Stimulated activated CD8-positive, alpha-beta memory T cell treated with anti-CD3 and anti-CD28 coated beads, Interleukin-7, amount 100 ng/mL, for 4 hours (primary cell): ENCODE measurements at places on chromosomes 7 and 10.

- no peak for DNase-seq
These were observed 72.1 kb downstream of the EEPD1 start for GRCh38 chr7:36224934-36225858.

GRCh38 chr7:42107484-42108240 lies 129.3 kb downstream of the GLI3 start:
- no peak for DNase-seq

- DNase-seq: no peak
These were observed 199.8 kb downstream of the AHR start for GRCh38 chr7:17498230-17498629.

DNA sequence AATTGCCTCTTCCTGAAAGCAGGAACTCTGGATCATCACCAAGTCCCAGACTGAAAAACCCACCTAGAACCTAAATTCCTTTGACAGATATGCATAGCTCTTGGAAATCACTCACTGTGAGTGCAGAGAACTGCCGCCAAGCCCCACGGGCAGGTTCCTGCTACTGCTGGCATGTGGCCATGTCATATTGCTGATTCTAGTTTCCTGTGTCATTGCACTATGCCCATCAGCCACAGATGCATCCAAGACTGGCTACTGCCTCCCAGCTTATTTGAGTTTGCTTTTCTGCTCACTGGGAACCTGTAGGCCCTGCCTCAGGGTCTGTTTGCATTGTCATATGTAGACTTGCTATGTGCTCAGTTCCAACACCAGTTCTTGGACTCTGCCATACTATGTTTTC lies 786.0 kb downstream of the GRID1 start:
- no peak for DNase-seq

GRCh38 chr10:48439031-48439430 lies 132.6 kb downstream of the MAPK8 start:
- DNase-seq: no peak

DNA sequence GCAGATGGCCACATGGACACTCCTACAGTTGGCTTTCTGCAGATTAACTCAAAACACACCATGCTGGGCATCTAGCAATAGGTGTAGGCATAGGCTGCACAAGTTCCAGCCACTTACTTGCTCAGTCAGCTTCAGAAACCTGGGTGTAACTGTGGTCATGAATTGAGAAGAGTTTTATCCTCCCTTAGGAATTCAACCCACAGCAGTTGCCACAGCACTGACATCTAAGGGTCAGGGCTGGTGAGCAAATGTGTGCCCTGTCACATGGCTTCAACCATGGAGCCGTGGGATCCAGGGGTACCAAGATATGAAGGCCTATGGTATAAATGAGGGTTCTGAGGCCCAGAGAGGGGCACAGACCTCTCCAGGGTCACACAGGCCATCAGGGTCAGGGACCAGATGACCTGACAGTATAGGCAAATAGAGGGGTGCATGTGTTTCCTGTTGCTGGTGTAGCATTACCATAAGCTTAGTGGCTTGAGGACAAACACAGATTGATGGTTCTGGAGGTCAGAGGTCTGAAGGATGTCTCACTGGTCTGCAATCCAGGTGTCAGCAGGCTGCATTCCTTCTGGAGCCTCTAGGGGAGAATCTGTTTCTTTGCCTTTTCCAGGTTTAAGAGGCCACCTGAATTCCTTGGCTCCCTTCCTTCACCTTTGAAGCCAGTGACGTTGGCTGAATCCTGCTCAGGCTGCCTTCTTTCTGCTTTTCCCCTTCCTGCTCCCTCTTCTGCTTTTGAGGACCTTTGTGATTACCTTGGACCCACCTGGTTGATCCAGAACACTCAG lies 24.1 kb downstream of the MINDY4 start:
- DNase-seq: no peak

DNA sequence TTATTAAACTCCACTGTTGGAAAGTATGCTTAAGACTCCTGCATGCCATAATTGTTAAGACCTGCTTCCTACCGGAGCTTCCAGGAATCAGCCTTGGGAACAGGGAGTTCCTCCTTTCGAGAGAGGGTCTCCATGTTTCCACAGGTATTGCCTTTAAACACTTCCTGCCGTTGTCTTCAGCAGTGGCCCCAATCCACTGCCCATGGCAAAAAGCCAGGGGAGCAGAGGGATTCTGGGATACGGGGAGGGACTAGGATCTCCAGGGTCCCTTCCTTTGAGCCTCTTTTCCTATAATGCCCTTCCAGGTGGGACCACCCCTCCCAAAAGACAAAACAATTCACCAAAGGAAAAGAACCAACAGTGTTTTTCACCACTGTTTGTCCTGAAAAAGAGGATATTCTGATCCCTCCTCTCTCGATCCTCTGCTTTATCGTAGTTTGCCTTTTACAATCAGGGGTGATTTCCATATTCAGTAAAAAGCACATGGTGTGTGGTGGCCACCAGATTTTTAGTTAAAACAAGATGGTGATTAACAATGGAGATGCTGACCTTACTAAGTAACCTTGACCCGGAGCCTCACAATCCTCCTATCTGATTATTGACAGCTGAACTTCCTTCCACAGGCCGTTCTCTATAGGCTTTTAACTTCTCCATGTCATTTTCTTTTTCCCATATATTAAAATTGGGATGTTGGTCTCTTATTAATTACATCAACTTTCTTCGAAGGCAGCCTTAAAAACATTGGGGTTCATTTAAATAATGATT lies 36.0 kb downstream of the LRRC72 start:
- no peak for DNase-seq

GRCh38 chr7:127768241-127768640 lies 116.2 kb downstream of the SND1 start:
- DNase-seq: no peak

DNA sequence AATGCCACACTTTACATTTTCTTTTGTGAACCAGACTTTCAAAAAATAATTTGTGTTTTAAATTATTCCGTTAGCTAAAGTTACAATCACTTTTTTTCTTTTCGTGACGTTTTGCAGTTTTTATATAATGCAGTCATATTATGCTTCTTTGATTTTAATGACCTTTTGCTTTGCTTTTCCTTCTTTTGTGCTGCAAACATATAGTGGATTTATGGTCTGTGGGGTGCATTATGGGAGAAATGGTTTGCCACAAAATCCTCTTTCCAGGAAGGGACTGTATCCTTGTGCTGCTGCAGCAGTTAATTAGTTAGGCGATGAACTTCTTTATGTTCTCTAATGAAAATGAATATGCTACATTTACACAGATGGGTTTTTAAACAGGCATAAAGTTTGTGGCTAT lies 117.4 kb downstream of the MAPK8 start:
- no peak for DNase-seq

- no peak for DNase-seq
These were observed 107.5 kb upstream of the KIF5B start for GRCh38 chr10:32163762-32164148.

DNA sequence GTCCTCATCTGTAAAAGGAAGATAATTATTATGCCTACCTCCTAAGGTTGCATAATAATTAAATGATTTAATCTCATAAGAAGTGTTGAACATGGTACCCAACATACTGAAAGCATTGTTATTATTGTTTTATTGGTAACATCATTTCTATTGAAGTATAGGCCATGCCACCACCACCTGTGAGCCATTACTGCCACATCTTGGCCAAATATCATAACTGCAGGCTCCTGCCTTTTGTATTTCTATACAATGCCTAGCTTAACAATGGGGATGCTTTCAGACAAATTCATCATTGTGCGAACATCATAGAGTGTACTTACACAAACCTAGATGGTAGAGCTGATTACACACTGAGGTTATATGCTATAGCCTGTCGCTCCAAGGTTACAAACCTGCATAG lies 61.1 kb upstream of the NPSR1 start:
- no peak for DNase-seq

GRCh38 chr10:44398747-44399658 lies 14.1 kb upstream of the CXCL12 start:
- no peak for DNase-seq

GRCh38 chr7:134545380-134545779 lies 3.5 kb upstream of the AKR1B15 start:
- DNase-seq: no peak

- no peak for DNase-seq
These were observed 68.9 kb downstream of the FAM53B start for GRCh38 chr10:124675261-124675660.

- no peak for DNase-seq
These were observed 239.1 kb downstream of the ZMYND11 start for GRCh38 chr10:374354-374753.

GRCh38 chr10:92846854-92847201 lies 1.5 kb upstream of the EXOC6 start:
- DNase-seq: no peak

DNA sequence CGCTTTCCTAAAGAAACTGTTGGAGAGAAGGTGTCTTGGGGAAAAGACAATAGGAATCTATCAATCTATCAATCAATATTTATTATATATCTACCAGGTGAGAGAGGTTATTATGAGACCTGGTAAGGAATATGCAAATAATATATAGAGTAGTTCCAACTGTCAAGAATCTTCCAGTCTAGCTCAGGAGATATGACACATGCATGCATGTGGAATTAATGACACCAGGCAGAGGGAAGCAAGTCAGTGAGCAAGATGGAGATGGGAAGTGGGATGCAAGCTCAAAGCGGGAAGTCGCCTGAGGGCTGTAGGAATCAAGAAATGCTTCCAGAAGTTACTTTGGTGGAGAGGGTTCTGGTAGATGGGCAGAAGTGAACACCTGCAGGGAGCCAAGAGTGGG lies 187.4 kb upstream of the NRP1 start:
- no peak for DNase-seq

DNA sequence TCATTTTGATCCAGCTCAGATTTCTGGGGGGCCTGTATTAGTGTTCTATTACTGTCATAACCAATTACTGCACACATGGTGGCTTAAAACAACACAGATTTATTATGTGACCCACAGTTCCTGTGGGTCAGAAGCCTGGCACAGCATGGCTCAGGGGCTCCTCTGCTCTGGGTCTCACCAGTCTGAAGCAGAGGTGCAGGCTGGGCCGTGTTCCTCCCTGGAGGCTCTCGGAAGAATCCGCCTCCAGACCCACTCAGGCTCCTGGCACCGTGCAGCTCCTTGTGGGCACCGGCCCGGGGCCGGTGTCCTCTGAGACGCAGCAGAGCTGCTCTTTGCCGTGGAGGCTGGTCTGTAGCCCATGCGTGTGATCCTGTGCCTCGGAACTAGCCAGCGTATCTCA lies 61.5 kb downstream of the RAMP3 start:
- no peak for DNase-seq

DNA sequence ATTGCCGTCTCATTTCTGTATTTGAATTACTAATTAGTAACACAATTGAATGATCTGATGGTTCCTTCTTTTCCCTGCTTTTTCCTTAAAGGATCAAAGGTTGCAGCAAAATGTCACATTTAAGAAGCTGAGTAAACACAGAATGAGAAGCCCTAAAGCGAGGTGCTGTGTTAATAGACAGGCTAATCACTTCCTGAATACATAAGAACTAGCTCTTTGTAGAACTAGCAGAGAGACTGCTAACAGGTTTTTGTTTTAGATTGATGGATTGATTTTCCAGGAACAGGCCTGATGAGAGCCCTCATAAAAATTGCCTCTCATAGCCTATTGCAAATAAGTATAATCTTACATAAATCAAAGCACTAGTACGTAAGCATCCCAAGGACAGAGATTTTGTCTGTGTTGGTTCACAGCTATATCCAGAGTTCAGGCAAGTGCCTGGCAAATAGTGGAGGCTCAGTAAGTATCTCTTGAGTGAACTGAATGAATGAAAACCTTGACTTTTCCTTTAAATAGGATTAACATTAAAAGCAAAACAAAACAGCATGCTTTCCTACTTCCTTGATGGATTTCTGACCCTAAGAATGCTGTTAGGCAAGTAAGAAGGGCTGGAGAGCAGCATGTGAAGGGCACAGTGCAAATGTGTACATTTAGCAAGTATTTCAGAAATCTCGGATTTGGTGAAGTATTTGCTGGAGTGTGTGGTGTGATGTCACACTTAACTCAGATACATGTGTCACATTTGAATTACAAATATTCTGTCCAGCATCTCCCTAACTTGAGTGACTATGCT lies 3.3 kb downstream of the TMEM229A start:
- no peak for DNase-seq

- peak; percentile 8 for DNase-seq
These were observed 730 bp downstream of the LARP4B start for GRCh38 chr10:930625-931325.

GRCh38 chr7:124162667-124163066 lies 129.8 kb upstream of the TMEM229A start:
- DNase-seq: no peak

DNA sequence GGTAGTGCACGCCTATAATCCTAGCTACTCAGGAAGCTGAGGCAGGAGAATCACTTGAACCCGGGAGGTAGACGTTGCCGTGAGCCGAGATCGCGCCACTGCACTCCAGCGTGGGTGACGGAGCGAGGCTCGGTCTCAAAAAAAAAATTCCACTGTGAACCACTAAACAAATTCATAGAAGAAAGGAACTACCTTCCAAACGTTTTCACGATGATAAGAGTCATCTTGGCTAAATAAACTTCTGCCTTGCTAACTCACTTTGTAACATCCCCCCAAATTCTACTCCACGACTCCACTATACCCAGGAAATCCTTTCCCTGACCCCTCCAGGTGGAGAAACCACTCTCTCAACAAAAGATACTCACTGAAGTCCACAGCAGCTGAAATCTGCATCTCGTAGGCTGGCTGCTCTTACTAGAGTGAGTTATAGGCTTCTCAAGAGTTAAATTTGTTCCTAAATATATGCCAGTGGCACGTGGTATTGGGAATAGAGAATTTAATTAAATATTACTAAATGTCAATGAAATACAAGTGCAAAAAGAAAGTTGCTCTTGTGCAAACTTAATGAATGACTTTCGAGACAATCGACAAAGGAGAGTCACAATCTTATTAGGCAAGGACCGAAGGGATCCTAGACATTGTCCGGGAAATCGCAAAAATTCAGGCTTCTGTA lies 1.6 kb upstream of the GTF2I start:
- no peak for DNase-seq

- DNase-seq: no peak
These were observed 416.5 kb downstream of the MAGI2 start for GRCh38 chr7:79037001-79037400.

GRCh38 chr7:21543528-21544302 lies 876 bp downstream of the DNAH11 start:
- DNase-seq: no peak

DNA sequence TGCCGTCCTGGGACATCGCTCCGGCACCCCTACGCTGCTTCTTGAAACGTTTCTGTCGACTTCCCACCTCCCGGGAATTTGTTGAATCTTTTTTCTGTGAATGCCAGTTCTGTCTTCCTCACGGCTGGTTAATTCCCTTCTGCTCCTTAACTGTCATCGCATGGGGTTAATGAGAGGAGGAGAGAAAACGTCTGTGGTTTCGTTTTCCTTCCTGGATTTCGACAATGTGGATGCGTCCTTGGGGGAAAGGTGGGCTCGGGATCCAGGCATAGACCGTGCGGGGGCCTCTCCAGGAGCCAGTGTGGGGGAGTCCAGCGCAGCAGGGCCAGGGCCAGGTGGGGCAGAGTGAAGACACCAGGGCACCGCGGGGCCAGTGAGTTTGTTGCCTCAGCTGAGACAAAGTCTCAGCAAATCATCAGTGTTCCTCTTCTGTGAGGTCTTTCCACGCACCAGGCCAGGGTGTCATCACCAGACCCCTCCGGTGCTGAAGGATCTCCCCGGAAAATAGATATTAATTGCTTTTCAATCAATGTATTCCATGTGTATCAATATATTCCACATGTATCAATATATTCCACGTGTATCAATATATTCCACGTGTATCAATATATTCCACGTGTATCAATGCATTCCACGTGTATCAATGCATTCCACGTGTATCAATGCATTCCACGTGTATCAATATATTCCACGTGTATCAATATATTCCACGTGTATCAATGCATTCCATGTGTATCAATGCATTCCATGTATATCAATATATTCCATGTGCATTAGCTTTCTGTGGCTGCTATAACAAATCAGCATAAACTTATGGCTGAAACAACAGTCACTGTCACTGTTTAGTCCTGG lies 33.7 kb upstream of the CFAP46 start:
- no peak for DNase-seq
